ENCODE measurements at places on chromosomes 2 and 18.

- peak; percentile 18 for DNase-seq
Observed at GRCh38 chr2:28949617-28950305, 31.3 kb upstream of the TOGARAM2 start.

DNA sequence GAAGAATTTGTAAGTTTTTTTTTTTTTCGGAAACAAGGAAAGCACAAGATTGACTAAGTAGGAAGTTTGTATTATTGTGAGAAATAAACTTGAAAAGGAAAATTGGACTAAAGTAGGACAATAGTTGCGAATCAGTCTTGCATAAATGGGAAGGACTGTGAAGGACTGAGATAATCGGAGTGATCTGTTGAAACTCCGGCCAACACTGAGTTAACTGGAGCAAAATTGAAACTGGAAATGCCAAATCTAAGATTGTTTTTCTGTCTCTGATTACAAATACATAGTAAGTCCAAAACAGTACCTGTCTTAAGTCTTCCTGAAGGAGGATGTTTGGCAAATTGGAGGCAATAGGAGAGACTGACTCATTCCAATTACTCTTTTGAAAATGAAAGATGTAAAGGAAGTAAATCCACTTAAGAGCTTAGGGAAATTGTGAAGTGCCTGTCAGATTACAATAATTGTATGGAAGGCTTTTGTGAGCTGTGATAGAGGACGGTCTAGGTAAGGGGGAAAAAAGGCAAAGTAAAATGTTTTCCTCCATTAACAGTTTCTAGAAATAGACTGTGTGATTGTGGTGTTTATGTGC lies 204.9 kb upstream of the CYRIA start:
- DNase-seq = no peak

DNA sequence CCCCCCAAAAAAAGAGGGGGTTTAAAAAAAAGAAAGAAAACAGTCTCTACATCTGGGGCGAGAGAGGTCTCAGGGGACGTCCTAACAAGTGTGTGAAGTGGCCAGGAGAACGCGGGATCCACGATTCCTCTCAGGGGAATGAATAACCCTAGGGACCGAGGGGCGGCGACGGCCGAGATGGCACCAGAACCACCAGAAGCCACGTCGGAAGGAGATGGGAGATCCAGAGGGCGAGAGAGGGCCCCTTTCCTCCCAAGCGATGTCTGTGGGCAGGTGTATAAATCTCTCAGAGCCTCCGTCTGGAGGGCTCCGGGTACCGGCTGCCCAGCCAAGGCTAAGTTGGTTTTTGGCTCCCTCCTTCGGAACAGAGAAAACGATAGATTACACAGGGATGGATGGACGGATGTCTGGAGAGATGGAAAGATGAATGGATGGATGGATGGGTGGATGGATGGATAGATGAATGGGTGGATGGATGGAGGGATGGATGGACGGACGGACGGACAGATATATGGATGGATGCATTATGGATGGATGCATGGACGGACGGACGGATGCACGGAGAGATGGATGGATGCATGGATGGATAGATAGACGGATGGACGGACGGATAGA lies 1.7 kb downstream of the EPHA4 start:
- DNase-seq = no peak

DNA sequence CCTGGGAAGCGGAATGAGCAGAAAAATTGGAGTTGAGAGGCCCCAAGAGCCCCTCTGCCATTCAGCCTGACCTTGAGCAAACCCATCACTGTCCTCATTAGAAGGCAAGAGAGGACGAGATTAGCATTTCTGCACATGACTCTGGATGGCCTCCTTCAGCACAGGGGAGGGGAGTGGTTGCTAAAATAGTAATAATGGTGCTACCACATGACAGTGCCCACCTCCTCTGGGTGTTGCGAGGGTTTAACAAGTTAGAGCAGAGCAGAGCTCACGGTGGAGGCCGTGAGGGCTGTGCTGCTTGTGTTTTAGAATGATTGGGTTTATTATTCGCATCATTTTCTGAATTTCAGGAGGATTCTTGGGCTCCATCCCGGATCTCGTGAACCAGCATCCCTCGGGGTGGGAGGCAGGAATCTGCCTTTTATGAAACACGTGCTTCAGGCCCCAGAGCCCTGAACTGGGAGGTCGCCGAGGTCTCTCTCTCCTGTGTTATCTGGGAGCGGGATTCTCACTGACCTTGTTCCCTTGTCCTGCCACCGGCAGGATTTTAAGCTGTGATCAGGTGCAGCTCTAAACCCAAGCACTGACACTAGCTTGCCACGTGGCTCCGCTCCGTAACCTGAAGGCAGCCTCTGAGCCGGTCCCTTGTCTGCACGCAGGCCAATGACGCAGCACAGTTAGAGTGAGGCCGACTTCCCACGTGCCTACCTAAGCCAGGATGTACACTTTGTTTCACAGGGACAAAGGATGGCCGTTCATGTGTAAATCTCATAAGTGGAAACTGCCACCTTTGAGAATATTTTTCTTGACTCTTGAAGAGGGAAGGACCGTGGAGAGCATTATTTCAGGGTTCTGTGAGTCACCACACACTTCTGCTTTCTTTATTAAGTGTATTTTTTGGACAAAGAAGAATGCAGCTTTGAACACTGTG lies 142.3 kb downstream of the ACOXL start:
- no peak for DNase-seq

DNA sequence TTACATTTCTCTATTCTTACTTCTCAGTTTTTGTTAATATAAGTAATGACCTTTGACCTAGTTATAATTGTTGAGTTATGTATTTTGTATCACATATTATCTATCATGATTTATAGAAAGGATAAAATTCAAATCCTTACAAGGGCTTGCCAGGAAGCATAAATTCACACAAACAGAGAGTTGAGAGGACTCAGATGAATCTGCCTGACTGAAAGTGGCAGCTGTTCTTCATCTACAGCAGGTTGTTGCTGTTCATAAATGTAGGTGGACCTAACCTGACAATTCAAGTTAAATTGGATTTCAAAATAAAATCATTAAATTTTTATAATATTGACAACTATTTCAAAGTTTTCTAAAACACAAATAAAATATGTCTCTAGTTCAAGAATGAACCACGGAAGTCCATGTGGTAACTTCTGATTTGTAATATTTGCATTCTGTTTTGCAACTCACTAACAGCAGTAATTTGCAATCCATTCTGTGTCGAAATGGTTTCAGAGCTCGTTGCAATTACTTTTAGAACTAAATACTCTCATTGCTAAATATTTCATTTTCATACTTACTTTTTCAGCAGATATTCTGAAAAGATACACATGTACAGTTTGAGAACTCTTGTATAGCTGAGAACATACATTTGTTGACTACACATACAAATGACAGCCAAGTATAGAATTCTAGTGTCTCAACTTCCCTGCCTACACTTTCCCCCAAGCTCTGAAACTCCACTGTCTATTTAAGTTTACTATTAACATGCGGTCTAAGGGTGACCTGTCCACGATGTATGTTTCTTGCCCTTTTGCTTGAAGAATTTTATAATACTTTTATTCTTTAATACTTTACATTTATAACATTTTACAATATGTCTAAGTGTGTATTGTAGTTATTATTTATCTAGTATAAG lies 25.7 kb downstream of the SCN7A start:
- DNase-seq = no peak

DNA sequence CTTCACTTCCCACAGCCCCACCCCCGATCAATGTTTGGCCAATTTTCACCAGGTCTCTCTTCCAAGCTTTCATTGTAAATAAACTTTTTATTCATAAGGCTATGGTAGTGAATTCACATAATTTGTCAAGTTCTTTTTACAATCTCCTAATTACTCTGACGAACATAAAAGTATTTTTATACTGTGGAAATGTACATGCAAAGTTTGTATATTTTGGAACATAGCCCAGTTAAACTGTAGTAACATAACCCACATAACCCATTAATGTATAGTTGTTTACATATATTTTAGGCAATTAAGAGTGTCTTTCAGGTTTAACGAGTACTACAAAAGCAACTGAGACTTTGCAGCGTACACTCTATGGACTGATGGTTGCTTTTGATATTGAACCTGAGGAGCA lies 228.3 kb upstream of the ERBB4 start:
- DNase-seq = no peak

DNA sequence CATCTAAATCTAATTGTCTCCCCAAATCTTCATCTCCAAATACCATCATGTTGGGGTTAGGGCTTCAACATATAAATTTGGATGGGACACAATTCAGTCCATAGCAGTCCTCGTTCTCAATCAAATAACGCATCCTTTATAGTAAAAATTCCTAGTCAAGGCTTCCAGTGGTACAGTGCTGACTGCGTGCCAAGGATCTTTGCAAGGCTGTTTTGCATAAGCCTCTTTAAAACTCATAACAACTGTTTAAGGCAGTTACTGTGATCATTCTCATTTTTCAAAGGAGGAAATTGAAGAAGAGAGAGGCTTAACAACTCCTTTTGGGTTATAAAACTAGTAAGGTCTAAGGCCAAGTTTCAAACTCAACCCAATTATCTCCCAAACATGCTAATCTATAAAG lies 666.9 kb downstream of the NYAP2 start:
- DNase-seq = no peak

GRCh38 chr2:217919781-217920351 lies 82.9 kb downstream of the TNS1 start:
- DNase-seq = no peak

DNA sequence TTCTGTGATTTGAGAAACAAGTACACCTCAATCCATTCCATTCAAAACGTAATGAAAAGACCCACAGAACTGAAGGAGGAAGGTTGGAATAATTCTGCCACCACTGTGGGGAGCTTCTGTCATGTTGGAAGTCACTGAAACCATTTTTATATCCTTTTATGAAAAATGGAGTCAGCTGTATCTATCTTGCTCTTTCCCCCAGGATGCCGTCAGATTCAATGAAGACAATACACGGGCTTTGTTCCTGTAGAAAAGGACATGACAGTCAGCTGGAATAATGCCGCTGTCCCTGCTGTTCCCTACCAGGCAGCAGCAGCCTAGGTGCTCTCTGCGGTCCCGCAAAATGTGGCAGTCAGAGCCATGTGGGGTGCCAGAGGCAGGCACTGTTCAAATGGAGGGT lies 52.5 kb upstream of the APCDD1 start:
- DNase-seq = no peak

GRCh38 chr2:167253025-167253424 lies 364.7 kb downstream of the XIRP2 start:
- DNase-seq = peak; percentile 40

GRCh38 chr2:149441255-149441654 lies 110.9 kb downstream of the LYPD6 start:
- DNase-seq = no peak

- no peak for DNase-seq
Observed at GRCh38 chr18:67514901-67515540, 1.5 kb downstream of the DSEL start.

DNA sequence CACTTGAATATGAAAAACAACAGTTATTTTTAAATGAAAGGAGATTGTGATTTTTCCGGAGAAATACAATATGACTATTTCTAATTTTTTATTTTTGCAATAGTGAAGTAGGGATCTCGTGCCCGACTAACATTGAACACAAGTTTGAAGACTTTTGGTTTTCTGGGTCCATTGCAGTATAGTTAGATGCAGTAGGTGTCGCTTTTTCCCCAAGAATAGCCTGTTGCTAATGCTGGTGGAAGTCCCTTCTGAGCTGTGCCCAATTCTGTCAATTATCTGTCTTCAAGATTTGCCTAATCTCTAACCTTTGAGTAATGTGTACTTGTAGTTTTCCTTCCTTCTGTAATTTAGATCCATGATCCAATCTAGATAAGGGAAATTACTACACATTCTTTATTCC lies 36.5 kb downstream of the SEMA4F start:
- peak; percentile 40 for DNase-seq

DNA sequence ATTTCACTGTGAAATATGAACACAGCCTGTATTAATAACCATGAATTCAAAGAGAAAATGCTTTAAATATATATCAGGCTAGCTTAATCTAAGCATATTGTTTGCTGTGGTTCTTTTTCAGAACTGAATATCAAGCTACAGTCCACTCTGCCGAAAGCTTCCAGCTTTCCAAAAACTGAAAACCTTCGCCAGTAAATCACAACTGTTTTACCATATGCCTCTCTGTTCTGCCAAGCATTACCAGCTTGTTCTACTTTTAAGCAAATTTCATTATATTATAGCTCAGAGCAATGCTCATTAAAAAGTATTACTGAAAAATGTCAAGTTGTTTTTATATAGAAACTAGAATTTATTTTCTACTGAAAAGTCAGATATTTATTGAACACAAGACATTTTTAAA lies 277.4 kb downstream of the NRXN1 start:
- DNase-seq = no peak

DNA sequence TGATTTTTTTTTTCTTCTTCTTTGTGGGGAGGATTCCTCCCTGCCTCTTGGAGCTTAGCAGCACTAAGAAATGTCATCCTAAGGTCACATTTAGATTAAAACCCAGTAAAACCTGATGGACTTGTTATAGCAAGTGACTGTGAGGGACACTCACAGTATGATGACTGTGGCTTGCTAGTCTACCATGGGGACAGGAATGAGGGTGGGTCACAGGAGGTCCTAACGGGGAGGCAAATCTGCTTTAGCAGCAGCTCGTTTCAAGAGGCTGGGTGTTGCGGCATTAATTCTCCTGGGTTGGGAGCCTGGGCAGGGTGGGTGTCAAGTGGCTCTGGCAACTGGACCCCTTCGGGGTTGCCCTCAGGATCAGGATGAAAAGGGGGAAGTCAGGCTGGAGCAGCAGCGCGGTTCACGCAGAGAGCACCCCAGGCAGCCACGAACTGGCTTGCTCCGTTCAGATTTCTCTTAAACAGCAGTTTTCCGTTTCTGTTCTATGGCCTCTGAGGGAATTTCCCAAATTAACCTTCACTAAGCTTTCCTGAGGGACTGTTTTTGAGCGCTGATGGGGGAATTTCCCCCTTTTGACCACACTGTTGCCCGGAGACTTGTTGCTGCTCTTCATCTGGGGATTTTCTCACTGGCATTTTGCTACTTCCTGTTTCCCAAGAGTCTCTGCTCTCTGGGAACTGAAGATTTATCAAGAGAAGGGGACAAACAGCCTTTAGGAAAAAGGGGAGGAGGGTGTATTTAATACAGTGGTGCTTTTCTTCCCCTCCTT lies 59.8 kb upstream of the PELI1 start:
- DNase-seq = peak; percentile 6

GRCh38 chr18:62950246-62950645 lies 234.9 kb downstream of the PHLPP1 start:
- DNase-seq = no peak

- DNase-seq = no peak
Observed at GRCh38 chr18:12890964-12891363, 6.9 kb upstream of the PTPN2 start.

GRCh38 chr2:239881561-239882320 lies 143.4 kb downstream of the NDUFA10 start:
- DNase-seq = no peak

DNA sequence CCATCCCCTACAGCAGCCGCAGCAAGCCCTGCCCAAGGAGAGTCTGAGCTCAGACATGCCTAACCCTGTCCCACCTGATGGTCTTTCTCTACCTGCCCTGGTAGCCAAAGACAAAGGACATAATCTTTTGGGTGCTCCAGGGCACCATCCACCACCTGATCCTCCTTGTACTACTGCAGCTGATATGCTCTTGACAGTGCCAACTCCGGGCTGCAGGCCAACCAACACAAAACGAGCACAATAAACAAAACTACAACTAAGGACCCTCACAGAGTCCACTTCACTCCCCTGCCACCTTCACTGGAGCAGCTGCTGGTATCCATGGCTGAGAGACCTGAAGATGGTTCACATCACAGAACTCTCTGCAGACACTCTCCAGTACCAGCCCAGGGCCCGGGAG lies 106.3 kb downstream of the GRB14 start:
- DNase-seq = no peak

- DNase-seq = no peak
Observed at GRCh38 chr18:48889981-48890762, 60.6 kb downstream of the SMAD7 start.
